Stimulated activated CD4-positive, alpha-beta T cell treated with anti-CD3 and anti-CD28 coated beads, Interleukin-1b, Interleukin-23, amount 100 ng/mL, for 4 hours (primary cell): ENCODE measurements at places on chromosomes 1 and 21.

GRCh38 chr1:101993710-101994109 lies 3.0 kb downstream of the OLFM3 start:
- no peak for DNase-seq

DNA sequence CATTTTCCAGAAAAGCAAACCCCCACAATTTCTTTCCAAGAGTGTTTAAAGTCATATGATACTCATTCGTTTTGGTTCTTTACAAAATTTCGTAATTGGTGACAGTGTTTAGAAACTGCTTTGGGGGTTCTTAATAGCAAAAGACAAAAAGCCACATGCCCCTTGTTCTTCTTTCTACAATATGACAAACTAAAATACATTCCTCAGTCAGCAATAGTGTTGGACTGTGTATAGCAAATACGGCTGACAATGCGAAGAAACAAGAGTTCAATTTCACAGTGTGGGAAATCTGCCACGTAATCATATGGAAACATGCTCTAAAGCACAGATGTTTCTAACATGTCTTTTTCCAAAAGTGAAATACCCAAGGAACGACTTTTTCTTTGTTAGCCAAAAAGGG lies 7.6 kb upstream of the IFNAR1 start:
- DNase-seq, result no peak

DNA sequence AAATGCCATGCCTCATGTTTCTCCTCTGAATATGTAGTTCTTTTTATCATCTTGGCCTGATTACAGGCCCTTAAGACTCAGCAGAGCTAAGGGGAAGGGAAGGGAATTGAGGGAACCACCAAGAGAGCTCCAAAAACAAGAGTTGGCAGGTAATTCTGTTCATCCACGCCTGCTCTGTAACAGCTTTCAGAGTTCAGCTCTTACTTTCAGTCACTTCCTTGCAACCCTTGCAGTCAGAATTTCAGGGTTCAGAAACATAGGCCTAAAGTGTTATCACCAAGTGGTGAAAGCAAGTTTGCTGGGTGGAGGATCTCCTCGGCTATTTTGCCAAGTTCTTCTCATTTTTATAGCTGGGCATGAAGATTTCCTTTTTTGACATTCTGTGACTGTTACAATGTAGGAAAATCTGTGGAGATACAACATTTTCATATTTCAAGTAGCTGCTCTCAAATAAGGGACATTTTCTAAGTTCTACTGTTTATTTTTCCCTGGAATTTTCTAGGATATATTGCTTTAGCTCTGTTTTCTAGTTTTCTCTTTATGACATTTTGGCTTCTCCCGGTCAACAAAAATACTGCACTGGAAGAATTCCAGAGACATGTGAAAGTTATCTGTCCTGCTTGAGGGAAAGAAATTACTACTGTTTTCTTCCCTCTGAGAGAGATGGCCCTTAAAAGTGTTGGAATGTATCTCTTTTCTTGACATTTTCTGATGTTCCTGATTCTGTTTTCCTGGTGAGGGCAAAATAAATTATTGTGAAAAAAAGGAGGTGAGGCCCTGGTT lies 251.8 kb upstream of the ST6GALNAC5 start:
- no peak for DNase-seq

GRCh38 chr1:174036204-174036603 lies 14.0 kb upstream of the RC3H1 start:
- no peak for DNase-seq

- no peak for DNase-seq
These were observed 3.6 kb downstream of the BEST4 start for GRCh38 chr1:44784094-44785028.

- DNase-seq, result no peak
These were observed 117.1 kb upstream of the SPAG17 start for GRCh38 chr1:118302145-118302544.

DNA sequence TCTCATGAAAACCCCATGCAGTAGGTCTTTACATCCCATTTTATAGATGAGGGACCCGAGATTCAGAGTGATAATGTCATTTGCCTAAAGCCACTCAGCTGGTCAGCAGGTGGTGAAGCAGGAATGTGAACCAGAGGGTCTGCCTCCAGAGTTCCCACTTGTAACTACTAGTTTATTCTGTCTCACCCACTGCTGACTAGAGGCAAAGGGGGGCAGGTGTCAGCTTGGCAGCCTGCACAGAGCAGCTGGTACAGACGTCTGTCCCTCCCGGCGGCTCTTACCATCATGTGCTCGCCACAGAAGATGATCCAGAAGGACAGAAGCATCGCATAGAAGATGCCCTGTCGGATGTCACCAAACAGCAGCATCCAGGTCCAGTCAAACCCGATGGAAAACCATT lies 82.4 kb downstream of the WLS start:
- DNase-seq, result no peak

DNA sequence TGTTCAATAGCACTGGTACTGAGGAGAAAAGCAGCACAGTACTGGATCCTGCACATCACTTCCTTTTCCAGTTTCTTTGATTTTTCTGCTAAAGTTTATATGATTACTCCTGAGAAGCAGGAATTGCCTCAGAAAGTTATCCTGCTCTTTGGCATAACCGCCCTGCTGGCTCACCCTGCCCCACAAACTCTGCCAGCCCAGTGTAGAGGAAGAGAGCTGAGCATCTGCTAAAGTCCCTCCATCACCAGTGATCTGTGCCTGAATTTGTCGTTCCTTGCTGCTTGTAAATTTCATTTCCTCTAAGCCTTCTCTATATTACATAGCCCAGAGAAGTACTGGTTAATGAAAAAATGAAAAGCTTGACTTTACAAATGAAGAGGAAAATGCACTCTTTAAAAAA lies 87.0 kb upstream of the C1orf21 start:
- no peak for DNase-seq

DNA sequence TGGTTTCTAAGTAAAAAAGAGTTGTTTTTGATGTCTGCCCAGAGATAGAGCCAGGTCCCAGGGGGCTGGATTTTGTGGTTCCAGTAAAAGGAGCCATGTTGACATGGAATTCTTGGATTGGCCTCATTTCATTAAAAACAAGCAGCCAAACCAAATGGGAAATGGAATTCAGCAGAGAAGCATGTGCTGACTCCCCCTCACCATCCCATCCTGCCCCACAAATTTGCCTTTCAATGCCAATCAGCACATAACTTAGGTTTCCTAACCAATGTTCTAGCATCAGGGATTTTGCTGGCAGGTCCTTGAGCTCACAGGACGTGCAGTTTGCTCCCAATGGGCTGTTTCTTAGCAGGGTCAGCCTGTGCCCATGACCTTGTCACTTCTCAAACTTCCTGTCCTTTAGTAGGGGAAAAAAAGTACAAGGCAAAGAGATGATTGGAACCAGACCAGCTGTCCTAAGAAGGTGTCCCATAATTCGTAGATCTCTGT lies 101.5 kb upstream of the GADD45A start:
- no peak for DNase-seq

DNA sequence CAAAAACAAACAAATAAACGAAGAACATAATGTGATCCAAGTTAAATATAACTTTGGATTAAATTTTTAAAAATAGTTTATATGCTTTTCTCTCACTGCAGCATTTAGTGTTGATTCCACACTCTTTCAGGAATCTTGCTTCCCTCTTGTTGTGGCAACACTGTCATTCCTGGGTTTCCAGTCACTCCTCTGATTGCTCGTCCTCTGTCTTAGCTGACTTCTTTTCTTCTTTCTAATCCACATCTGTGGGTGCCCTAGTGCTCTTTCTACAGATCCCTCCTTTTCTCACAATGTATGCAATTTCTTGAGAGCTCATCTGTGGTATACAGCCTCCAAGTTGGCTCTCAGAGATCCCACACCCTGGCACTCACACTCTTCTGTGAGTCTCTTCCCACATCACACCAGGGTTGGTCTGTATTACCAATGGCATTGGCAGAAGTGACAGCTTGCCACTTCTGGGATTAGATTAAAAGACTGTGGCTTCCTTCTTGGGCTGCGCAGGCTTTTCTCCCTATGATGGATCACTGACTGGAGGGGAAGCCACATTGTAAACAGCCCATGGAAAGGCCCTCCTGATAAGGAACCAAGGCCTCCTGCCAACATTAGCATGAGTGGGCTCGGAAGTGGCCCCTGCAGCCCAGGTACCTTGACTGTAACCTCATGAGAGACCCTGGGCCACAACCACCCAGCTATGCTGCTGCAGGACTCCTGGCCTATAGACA lies 11.5 kb upstream of the MYOC start:
- no peak for DNase-seq

GRCh38 chr21:29025328-29025713 lies 853 bp downstream of the USP16 start:
- DNase-seq, result no peak

DNA sequence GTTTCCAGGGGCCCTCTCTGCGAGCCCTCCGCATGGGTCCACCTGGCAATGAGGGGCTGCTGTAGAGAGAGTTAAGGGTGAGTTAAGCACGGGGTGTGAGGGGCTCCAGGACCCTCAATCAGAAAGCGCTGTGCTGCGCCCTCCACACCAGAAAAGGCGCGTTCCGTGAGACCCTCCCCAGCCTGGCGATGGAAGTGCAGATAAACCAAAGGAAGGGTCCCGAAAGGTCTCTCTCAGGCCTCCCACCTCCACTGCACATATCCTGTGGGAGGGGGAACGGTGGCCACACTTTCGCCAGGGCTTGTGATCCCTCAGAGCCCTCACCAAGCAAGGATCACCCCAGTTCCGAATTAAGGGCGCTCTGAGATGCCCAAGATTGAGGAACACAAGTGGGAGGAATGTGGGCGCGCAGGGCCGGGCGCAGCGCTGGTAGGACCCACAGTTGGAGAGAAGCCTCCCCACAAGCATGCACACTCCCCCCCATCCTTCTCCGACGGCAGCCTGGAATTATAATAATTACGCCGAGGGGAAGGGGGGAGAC lies 1.1 kb downstream of the WNT3A start:
- no peak for DNase-seq

DNA sequence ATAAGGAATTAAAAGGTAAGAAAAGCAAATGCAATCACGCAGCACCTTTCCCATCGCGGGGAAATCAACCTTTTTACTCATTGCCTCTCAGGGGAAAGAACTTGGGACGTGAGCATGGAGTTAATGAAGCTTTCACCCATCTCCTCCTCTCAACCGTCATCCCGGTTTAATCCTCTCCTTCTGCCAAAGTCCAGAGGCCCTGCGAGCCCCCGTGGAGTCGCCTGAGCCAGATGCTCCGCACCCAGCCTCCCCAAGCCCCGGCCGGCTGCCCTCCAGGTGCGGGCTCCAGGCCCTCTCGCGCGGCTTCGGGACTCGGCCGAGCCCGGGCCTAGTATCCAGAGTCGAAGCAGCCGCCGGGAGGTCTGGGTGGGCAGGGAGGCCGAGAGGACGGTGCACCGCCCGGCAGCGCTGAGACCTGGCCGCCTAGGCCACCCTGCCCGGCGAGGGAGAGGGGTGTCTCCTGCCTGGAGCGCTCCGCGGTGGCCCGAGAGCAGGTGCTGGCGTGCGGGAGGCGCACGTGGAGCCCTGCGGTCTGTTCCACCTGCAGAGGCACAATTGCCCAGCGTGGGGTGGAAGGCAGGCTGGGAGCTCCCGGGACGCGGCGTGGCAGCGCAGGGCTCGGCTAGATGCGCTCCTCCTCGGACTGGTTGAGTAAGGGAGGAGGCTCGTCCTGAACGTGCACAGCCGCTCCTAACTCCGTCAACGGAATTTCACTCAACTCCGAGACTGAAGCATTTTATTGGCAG lies 218.5 kb downstream of the SDCCAG8 start:
- no peak for DNase-seq

DNA sequence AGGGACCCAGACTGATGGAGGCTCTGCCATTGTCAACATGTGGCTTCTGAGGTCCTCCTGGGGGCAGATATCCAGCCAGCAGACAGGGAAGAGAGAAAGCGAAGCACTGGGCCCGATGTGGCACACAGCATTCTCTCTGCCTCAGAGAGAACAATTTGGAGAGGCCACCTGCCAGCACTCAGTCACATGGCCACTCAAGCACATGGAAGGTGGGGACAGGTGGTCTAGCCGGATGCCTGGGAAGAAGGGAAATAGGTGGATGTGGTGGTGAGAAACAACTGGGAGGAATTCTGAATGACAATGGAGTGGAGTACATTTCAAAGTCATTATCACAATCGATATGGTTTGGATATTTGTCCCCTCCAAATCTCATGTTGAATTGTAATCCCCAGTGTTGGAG lies 109.0 kb downstream of the UBE2U start:
- DNase-seq, result no peak

DNA sequence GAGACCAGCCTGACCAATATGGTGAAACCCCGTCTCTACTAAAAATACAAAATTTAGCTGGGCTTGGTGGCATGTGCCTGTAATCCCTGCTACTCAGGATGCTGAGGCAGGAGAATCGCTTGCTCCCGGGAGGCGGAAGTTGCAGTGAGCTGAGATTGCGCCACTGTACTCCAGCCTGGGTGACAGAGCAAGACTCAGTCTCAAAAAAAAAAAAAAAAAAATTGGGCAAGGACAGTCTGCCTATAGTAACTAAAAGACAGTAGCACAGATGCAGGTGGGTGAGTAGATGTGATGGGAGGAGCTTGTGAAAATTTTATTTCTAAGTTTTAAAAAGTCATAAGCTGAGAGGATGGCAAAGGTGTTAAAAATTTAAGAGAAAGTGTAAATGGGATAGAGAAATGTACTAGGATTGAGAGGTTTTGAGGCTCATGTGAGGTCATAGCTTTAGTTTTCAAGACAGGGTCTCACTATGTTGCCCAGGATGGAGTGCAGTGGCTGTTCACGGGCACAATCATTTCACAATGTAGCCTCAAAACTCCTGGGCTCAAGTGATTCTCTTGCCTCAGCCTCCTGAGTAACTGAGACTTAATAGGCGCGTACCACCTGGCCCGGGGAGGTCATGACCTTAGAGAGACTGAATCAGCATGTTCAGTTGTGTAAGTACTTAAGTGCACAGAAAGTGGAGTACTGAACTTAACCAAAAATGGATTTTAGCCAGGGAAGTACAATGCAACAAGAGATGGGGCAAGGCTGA lies 33.7 kb downstream of the PTP4A2 start:
- DNase-seq, result no peak

GRCh38 chr1:39214021-39214713 lies 9.7 kb downstream of the MACF1 start:
- no peak for DNase-seq

DNA sequence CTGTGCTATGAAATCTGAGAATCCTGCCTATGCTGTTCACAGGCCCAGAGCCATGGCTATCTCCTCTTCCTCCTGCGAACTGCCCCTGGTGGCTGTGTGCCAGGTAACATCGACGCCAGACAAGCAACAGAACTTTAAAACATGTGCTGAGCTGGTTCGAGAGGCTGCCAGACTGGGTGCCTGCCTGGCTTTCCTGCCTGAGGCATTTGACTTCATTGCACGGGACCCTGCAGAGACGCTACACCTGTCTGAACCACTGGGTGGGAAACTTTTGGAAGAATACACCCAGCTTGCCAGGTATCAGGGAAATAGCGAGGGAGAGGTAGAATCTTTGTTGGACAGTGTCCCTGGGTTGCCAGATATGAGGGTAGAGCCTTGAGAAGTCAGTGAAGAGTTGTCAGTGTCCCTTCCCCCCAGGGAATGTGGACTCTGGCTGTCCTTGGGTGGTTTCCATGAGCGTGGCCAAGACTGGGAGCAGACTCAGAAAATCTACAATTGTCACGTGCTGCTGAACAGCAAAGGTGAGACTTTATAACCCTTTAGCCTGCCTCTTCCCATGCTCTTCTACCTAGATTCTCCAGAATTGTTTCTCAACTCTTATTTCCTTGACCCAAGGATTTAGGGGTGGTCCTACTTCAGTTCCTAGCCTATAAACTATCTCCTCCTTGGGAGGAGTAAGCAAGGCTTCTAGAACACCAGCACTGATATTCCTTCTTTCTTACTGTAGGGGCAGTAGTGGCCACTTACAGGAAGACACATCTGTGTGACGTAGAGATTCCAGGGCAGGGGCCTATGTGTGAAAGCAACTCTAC lies 1.4 kb downstream of the NIT1 start:
- DNase-seq, result peak; percentile 29
